ENCODE measurements at places on chromosomes 12 and 14.

- no peak for DNase-seq
These were observed 393.7 kb downstream of the SOX5 start for GRCh38 chr12:23555825-23556207.

GRCh38 chr14:73762375-73762822, 48.2 kb upstream of the PNMA1 start:
- DNase-seq, result no peak

GRCh38 chr12:115571446-115571845, 706.0 kb downstream of the MED13L start:
- DNase-seq, result no peak

- no peak for DNase-seq
These were observed 174.6 kb downstream of the SLC25A21 start for GRCh38 chr14:36997843-36998242.

- no peak for DNase-seq
These were observed 156.5 kb upstream of the EEA1 start for GRCh38 chr12:93085383-93086287.

DNA sequence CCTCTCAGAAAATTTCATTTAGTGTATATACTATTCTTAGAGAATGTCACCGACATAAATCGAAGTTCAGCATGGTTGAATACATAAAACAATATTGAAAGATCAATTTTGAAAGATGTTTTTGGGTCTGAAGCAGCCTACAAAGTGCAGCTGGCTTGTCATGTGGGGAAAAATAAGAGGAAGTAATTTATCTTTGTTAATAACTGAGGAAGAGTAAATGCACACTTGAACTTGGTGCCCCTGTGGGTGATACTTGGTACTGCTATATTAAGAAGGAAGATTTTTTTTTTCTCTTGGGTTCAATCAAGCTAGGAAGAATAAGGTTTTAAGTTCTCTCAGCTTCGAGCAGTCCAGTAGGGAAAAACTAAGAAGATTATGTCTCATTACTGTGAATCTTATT, 661.3 kb downstream of the RPL10L start:
- DNase-seq, result no peak

DNA sequence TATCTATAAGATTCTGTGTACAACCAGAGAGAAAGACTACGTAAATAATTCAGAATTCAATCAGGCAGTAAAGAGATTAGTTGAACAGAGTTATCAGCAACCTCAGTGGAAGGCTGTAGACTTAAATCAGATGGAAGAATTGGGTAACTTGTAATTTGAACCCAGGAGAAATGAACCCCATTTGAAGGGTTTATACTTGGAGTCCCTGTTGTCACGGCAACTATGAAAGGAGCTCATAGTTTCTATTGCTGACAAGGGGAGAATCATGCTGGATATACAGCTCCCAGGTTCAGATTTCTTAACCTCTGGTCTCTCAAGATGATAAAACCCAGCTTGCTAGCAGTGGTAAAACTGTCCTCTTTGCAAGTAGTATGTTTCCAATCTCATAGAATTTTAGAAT, 54.4 kb upstream of the BMP4 start:
- no peak for DNase-seq

All from fibroblast of skin of left biceps (primary cell).